ENCODE measurements at places on chromosomes 1 and 21.
A peak's percentile ranks its signal among the peaks of the same experiment; 100 is the strongest.

- no peak for DNase-seq
These were observed 73.1 kb downstream of the KCNJ6 start for GRCh38 chr21:37843191-37843590.

- no peak for DNase-seq
These were observed 216.5 kb downstream of the URB2 start for GRCh38 chr1:229842302-229843255.

DNA sequence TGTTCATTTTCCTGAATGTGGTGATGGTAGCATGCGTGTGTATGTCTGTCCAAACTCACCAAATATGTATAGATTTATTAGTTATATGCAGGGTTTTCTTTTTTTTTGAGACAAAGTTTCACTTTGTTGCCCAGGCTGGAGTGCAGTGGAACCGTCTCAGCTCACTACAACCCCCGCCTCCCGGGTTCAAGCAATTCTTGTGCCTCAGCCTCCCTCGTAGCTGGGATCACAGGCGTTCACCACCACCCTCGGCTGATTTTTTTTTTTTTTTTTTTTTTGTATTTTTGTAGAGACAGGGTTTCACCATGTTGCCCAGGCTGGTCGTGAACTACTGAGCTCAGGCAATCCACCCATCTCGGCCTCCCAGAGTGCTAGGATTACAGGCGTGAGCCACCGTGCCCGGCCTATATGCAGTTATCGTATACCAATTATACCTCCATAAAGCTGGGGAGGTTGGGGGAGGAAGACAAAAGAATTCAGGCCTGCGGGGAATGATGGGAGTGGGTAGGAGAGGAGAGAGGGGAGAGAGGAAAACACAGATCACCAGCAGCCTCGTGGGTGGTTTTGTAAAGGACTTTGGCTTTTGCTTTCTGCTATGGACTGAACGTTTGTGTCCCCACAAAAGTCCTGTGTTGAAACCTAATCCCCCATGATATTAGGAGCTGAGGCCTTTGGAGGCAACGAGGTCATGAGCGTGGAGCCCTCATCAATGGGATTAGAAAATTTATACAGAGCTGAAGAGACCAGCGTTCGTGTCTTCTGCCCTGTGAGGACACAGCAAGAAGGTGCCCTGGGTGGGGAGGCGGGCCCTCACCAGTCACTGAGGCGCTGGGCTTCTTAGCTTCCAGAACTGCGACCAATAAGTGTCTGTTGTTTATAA, 4.4 kb upstream of the HNRNPU start:
- DNase-seq: no peak

DNA sequence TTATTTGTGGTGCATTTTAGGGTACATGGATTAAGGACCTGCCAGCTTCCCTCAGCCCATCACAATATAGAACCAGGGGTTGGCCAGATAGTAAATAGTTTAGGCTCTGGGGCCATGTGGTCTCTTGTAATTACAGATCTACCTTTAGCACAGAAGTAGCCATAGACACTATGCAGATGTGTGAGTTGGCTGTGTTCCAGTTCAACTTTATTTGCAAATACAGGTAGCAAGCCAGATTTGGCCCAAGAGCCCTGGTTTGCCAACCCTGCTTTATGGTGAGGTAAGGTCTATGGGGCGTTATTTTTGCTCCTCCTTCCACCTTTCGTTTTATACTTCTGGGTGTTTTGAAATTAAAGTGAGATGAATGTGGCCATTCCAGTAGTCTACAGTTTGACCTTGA, 48.7 kb downstream of the MRPS6 start:
- DNase-seq: no peak

GRCh38 chr1:92975551-92976232, 14.4 kb upstream of the DIPK1A start:
- no peak for DNase-seq

- no peak for DNase-seq
These were observed 81.9 kb upstream of the C1orf174 start for GRCh38 chr1:3981746-3982505.

DNA sequence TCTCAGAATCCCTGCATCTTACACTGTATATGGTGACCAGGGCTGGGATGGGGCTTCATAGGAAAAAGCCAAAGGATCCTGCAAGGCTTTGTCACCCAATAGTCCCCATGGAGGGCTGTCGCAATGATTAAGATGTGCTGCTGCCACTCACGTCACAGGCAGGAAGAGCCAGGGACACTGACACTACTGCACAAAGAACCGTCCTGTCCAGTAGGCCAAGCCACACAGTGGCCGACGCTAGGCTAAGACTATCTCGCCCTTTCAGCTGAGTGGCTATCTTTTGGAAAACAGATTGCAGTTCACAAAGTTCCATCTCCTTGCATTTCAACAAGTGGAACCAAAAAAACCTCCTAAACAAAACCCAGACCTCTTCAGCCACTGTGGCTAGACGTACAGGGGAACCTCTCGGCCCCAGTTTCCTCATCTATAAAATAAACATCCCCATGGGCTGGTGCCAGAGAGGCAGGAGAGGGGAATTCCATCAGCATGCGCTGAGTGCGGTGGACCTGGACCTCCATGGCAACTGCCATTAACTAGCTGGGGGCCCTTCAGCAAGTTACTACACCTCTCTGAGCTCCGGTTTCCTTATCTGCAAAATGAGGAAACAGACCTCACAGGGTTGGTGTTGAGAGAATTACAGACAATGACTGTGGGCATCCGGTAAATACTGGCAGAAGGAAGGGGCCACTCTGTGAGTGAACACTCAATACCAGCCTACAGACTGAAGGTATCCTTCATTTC, 8.7 kb downstream of the CAPZB start:
- DNase-seq: no peak

GRCh38 chr1:222373216-222373615, 174.7 kb downstream of the HHIPL2 start:
- no peak for DNase-seq

GRCh38 chr1:205920159-205920558, 23.1 kb downstream of the SLC26A9 start:
- no peak for DNase-seq

DNA sequence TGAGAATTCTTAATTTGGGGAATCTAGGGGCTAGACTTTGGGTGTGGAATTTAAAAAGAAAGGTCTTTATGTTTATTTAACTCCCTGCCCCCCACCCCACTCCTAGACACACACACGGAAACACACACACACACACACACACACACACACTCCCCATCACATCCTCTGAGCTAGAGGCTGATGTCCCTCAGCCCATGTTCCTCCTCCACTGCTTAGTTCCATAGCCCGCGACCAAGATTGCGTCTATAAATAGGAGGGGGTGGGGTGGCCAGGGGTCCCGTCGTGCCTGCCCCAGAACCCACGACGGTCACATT, 655 bp upstream of the KIRREL1 start:
- no peak for DNase-seq

- peak; percentile 6 for DNase-seq
These were observed 367 bp downstream of the WNT2B start for GRCh38 chr1:112509005-112509659.

DNA sequence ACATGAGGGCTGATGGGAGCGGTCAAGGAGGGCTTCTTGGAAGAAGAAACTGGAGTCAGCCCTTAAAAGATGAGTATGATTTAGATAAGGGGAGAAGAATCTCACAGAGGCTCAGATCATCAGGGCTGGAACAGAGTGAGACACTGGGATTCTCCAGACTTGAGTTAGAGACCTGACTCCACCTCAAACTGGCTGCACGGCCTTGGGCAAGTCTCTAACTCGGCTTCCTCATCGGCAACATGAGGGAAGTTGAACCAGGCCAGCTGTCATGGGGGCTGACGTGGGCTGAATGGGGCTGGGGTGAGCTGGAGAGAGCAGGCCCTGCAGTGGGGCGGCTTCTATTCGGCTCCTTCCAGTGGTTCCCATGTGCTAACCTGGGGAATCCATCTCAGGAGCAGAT, 2.5 kb downstream of the C1QC start:
- DNase-seq: no peak

DNA sequence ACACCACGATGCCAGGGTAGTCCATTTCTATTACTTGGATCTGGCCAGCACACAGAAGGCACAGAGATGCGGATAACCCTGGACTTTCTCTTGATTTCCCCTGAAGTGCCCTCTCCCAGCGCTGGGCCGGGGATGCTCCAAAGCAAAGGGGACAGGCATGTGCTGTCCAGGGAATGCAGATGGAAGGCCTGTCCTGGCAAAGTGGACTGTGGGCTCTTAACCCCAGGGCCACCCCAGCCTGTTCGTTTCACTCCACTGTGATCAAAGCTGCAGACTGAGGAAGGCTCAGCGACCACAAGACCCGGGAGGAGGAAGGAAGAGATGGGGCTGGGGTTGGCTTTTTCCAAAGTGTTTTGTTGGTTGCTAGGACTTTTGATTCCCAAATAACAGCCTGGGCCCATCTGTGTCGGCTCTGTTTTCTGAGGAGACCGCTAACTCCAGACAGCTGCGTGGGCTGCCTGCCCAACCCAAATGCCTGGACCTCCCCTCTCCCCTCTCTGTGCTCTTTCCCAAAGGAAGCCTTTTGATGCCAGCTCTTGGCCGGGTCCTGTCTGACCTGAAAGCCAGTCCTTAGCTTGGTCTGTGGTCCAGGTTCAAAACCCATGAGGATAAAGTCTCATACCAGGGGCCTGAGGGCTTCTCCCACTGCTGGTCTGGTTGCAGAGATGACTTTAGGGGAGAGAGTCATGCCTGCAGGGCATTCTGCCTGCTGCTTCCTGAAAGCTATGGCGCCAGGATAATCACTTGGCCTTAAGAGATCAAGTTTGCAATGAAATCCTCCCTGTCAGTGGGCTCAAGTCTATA, 119.6 kb upstream of the CD34 start:
- DNase-seq: no peak

DNA sequence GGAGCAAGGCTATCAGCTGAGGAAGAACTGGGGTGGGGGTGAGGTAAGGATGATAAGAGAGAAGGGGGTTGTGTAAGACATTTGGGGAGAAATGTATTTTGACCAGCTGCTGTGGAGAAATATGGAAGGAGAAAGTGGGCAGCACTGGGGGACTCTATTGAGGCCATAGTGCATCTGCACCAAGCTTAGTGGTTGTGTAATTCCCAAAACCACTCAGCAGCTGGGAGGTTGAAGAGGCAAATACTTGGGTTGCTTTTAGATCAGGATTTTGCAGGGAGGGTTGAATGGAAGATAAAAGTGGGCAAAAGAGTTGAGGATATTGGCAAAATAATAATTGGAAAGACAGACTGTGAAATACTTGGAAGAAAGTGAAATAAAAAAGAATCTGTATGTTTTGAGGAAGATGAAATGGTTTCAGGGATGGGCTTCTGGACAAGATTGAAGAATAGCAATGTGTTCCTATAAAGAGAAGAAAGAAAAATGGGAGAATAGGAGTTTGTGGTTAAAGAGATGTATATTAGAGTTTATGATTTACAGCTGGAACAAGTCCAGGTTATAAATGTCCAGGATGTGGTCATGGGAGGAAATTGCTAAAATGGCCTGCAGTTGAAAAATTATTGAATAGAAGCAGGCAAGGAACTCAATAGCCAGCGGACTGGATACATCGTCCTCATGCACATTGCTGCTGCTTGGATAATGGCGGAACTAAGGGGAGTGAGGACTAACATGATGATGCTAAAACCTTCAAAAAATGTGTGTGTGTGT, 162.7 kb downstream of the DNM3 start:
- DNase-seq: no peak

DNA sequence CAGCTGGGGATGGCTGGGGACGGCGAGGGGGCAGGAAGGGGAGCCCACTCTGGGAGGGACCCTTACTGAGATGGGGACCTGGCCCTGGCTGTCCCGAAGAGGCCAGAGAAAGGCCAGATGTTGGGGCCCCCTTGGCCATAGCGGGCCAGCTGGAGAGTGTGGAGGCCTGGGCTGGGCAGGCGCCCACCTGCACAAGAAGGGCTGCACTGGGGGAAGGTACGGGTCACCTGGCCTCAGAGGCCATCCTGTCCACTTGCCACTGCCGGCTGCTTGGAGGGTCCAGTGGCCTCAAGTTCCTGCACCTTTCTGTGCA, 5.0 kb upstream of the PLCH2 start:
- no peak for DNase-seq

- no peak for DNase-seq
These were observed 91.6 kb upstream of the FOXD3 start for GRCh38 chr1:63230722-63231121.

DNA sequence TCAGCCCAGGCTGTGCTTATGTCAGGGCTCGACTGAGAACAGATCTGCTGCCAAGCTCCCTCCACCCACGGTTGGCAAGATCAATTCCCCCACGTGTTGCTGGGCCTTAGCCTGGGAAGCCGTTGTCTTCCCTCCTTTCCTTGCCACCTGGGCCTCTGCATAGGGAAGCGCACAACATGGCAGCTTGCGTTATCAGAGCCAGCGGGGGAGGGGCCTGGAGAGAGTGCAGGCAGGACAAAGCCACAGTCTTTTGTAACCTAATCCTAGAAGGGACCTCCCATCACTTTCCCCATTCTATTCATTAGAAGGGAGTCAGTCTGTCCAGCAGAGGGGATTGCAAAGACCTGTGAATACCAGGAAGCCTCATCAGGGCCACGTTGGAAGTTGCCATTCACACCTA, 17.0 kb upstream of the IGSF21 start:
- DNase-seq: no peak

DNA sequence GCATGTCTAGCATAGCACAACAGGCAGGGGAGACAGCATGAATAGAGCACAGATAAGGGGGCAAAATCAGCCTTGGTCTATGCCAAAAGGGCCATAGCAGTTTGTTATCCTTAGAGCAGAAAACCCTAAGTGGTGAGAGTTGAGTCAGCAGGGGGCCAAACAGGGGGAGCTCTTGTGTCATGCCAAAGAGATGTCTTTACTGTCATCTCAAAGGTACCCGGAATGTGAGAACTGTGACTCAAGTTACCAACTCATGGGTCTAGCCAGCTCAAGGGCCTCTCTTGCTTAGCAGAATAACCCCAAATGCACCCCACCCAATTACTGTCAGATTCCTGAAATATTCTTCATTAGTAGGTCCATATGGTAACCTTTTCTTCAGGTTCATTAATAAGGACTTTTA, 45.9 kb upstream of the NRDC start:
- no peak for DNase-seq

DNA sequence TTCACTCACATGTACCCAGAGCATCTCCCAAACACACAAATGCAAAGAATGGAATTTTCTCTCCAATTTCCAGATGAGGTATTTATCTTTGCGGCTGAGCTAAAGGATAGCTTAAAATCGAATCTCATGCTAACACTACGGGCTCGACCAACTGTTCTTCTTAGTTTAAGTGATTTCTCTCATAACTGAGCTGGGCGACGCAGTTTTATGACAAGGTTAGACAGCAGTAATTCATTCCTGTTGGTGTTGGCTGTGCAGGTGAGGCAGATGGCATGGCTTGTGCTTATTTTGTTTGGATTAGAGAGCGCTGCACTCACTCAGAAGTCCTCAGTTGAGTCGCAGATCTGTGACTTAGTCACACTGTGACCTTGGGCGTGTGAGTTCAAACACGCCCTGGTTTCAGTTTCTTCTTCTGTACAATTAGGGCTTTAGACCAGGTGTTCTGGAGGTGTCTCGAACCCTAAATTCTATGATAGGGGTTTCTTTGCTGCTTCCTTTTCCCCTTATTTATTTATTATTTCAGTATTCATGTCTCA, 41.5 kb upstream of the MRPS6 start:
- DNase-seq: no peak

- DNase-seq: no peak
These were observed 17.0 kb downstream of the NUP210L start for GRCh38 chr1:154137888-154138287.

GRCh38 chr1:172851077-172851476, 192.2 kb downstream of the FASLG start:
- no peak for DNase-seq

GRCh38 chr1:91684481-91685196, 184.0 kb downstream of the CDC7 start:
- DNase-seq: no peak

- no peak for DNase-seq
These were observed 73.4 kb upstream of the PROX1 start for GRCh38 chr1:213914392-213914791.

- DNase-seq: no peak
These were observed 346.6 kb downstream of the ZNF326 start for GRCh38 chr1:90341516-90341915.

Data from stimulated activated CD8-positive, alpha-beta memory T cell treated with anti-CD3 and anti-CD28 coated beads, Interleukin-12 subunit alpha, Interleukin-12 subunit beta, amount 100 ng/mL, for 4 hours (primary cell).